ENCODE measurements at places on chromosomes 6 and 20. TPM values are rescaled to one million over a fixed set of nuclear protein-coding genes. Genes with fewer than 3 reads are reported as not detected.

DNA sequence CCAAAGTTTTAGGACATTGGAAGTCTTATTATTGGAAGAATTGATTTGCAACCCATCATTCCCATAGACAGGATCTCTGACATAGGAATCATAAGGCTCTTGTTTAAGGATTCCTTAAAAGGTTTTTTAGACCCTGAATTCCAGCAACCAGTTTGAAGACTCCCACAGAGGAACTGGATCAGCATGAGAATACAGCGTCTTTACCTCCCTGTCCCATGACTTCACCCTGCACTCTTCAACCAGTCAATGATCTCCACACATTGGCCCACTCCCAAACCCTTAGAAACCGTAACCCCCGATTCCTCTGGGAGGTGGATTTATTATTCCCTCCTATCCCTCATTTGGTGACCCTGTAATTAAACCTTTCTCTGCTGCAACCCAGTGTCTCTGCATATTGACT is 150.7 kb upstream of the PLCB4 start:
- no peak for DNase-seq

Gene HDGFL1
- not detected for total RNA-seq

DNA sequence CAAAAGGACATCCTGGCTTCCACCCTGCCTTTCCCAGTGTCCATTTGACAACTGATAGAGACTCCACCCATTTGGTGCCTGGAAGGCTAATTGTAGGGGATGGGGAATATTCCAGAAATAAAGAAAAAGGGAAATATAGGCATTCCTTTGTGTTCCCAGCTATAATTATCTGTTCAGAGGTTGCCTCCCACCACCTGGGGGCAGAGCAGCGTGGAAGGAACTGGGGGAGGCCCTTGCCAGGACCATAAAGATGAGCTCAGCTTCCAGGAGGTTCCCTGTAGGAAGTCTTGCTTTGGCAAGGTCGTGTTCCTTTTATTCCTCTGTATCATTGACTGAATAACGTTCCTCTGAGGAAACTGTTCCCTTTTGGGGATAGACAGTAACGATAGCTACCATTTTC is 214.7 kb downstream of the TFAP2C start:
- DNase-seq = no peak

Gene PAK1IP1
- total RNA-seq = 9.8 TPM

DNA sequence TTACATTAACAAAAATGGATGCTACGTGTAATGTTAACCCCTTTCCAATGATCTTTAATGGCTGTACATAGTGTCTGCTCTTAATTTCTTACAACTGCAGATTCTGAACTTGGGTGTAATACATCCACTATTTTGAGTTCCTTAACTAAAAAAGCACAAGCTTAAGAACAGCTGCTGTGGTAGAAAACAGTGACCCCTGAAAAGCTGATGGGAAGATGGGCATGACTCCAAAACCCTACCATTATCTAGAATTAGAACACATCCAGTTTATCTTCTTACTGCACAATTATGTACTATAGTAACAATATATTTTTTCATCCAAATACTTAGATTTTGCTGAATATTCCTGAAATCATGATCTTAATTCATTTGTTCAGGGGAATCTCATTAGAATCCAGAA is 49.3 kb downstream of the LYRM4 start:
- no peak for DNase-seq

Gene RFX6
- total RNA-seq = not detected

GRCh38 chr6:25997921-25998320 is 35.3 kb downstream of the TRIM38 start:
- DNase-seq = no peak

DNA sequence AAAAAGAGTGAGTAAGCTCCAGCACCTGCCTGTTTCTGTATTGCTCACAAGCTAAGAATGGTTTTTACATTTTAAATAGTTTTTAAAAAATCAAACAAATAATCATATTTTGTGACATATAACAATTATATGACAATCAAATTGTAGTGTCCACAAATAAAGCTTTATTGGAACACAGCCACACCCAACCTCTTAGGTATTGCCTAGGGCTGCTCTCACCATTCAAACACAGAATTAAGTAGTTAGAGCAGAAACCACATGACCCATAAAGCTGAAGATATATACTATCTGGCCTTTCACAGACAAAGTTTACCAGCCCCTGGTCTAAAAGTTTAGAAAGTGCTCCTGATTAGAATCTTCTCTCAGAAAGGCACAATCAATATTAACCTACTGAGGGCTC is 11.2 kb downstream of the TNFRSF21 start:
- DNase-seq = no peak

- DNase-seq = no peak
These were observed 3.9 kb upstream of the MRGBP start for GRCh38 chr20:62792182-62792939.

Gene BCL2L1
- 21.7 TPM for total RNA-seq

- DNase-seq = no peak
These were observed 62.6 kb downstream of the DLL1 start for GRCh38 chr6:170227996-170228945.

Gene ZNF391
- total RNA-seq = 8.9 TPM

DNA sequence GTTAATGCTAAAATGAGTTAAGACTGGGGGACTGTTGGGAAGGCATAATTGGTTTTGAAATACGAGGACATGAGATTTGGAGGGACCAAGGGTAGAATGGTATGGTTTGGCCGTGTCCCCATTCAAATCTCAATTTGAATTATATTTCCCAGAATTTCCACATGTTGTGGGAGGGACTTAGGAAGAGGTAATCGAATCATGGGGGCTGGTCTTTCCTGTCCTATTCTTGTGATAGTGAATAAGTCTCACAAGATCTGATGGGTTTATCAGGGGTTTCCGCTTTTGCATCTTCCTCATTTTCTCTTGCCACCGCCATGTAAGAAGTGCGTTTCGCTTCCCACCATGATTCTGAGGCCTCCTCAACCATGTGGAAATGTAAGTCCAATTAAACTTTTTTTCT is 12.7 kb downstream of the ZBTB9 start:
- DNase-seq = no peak

DNA sequence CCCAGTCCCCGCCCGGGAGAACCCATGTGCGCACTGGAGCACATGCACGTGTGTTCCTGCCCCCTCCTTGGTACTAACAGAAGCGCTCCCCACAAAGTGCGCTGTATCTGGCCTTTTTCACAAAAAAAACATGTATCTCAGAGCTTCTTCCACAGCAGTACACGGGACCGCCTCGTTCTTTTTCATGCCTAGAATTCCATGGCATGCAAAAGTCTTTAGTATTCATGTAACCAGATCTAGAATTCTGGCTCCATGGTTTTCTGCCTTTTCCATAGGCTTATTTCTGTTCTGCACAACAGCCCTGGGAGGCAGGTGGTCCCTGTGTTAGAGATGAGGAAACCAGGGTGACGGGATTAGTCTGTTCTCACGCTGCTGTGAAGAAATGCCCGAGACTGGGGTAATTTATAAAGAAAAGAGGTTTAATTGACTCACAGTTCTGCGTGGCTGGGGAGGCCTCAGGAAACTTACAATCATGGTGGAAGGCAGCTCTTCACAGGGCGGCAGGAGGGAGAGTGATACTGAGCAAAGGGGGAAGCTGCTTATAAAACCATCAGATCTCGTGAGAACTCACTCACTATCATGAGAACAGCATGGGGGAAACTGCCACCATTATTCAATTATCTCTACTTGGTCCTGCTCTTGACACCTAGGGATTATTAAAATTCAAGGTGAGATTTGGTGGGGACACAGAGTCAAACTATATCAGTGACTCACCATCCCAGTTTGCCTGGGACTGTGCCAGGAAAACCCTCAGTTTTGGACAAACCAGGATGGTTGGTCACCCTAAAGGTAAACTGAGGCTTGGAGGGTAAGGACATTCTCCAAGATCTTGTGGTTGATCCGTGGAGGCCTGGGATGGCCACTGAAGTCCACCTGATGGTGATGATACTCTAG is 41.0 kb downstream of the C20orf203 start:
- no peak for DNase-seq

DNA sequence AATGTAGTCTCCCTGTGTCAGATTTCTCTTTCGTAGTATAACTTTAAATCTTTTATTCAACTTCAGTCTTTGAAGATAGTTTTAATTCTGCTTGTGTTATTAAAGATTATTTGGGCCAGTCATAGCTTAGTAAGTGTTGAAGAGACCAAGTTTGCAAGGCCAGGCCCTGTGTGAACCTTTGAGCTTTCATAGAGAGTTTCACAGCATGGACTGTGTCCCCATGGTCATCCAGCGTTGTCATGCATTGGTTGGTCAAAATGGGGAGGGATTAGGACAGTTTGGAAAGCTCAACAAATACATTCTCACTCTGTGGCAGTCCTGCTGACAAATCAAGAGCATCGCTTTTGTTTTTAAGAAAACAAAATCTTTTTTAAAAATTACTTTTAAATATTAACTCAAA is 74.6 kb upstream of the FAM83B start:
- no peak for DNase-seq

Gene LINC00237
- 0.72 TPM for total RNA-seq

GRCh38 chr6:97048771-97049170 is 124.2 kb downstream of the KLHL32 start:
- DNase-seq = no peak

- peak; percentile 48 for DNase-seq
These were observed 50.0 kb downstream of the CNKSR3 start for GRCh38 chr6:154460306-154461071.

Gene GABRR2
- total RNA-seq = not detected

- DNase-seq = no peak
These were observed 3.1 kb downstream of the TRMT6 start for GRCh38 chr20:5947276-5947675.

GRCh38 chr6:79168695-79168980 is 65.8 kb downstream of the HMGN3 start:
- DNase-seq = no peak

Gene VPS16
- 39.6 TPM for total RNA-seq

Gene DDO
- 1.0 TPM for total RNA-seq

DNA sequence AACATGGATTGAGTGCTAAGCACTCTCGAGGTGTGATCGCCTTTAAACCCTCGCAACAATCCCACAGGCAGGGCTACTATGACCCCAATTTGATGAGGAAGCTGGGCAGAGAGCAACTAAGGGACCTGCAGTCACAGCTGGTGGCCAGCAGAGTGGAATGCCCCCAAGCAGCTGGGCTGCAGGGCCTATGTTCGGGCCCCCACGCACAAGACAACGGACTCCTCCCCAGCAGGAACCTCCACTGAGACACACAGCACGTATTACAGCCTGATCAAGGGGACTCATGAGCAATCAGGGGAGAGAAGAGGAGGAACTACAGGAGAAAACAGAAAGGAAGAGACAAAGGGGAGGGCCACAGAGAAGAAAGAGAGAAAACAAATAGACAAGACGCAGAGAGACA is 21.7 kb downstream of the CST7 start:
- no peak for DNase-seq

GRCh38 chr6:107931894-107932293 is 26.1 kb downstream of the SEC63 start:
- DNase-seq = no peak

- DNase-seq = no peak
These were observed 91.3 kb upstream of the THEMIS start for GRCh38 chr6:127992144-127992543.

Gene ANGPT4
- total RNA-seq = 1.6 TPM

- no peak for DNase-seq
These were observed 59.0 kb upstream of the EEF1A1 start for GRCh38 chr6:73579851-73580246.

GRCh38 chr6:97322811-97323210 is 39.8 kb upstream of the MMS22L start:
- DNase-seq = no peak

Gene PLN
- total RNA-seq = 4.8 TPM

GRCh38 chr6:113772961-113773360 is 84.2 kb upstream of the MARCKS start:
- no peak for DNase-seq

DNA sequence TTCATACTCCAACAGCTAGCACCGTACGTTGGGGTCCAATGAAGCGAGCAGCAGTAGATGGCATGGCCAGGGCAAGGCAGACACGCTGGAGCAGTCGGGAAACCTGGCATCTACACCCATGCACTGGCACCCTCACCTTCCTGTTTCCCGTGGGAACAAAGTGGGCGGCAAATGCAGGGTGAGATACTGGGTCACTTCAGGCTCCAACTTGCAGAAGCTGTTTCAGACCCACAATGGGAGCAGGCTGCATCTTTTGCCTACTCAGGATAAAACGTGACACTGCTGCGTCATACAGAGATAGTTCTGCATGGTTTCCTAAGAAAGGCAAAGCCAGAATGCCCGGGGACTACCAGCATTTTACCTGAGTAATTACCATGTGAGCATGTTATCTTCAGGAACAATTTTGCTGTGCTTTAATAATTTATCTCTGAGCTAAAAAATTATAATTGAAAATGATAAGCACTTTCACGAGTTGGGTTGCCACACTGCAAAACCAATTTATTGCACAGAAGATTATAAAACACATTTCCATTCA is 10.9 kb upstream of the CD93 start:
- no peak for DNase-seq

All from ovary (tissue), 10 donors.